ENCODE measurements at places on chromosomes 3 and 15.

GRCh38 chr15:87477737-87478686, 778.5 kb downstream of the NTRK3 start:
- DNase-seq, result no peak

GRCh38 chr3:187019542-187020072, 89.3 kb downstream of the ST6GAL1 start:
- DNase-seq, result no peak

DNA sequence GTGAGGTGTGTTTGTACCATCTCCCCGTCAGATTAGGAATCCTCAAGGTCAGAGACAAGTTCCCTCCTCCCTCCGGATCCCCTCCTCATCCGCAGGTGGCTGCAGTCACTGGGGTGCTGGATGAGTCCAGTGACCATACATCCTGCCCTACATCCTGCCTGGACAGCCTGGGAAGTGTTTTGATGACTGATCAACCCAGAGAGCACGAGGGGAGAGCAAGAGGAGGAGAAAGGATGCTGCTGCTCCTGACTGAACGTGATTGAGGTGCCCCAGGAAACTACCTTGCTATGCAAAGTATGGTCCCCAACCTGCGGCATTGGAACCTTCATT, 65.1 kb downstream of the SLC12A8 start:
- no peak for DNase-seq

GRCh38 chr3:74752290-74752689, 137.8 kb upstream of the CNTN3 start:
- no peak for DNase-seq

DNA sequence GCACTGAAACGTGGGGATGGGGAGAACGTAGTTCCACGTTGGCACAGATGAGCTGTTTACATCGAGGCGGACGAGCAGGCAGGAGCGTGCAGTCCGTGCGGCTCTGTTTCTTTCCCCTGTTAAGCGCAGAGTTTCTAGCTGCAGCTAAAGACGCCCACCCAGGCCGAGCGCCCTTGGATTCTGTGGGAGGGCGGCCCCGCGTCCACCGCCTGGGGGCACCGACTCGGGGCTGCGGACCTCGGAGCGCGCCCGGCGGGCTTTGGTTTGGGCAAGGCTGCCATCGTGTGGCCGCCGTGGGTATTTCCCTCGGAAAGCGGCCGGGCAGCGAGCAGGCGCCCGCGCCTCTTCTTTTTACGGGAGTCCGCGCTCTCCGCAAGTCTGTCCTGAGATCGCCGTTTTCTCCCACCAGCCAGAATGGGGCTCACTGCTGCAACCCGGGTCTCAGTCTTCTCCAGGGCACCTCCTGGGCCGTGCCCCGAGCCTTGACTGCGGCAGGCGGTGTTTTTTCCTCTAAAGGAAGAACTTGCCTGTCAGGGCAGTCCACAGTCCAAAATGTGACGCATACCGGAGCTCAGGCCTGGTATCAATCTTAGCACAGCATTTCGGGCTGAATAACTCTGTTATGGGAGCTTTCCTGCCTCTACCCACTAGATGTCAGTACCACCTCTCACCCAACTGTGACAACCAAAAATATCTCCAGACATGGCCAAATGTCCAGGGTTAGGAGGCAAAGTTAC, 219.9 kb upstream of the IGF1R start:
- peak; percentile 90 for DNase-seq

- DNase-seq, result no peak
Measured at GRCh38 chr3:45417930-45418847, 29.8 kb downstream of the LARS2 start.

DNA sequence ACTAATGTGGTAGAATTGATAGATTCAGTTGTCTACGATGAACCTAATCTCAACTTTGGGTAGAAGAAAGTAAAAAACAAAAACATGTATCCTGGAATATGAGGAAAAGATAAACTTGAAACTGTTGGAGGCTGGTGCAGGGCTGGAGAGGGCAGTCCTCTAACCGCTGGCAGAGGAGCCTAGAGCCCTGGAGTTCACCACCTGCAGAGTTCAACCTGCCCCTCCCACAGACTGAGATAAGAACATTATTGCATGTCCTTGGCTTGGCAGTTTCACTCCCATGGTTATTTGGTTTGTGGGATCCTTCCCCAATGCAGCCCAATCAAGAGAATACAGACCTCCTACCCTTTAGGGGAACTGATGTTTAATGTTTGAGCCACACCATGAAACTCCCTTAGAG, 53.2 kb upstream of the GATM start:
- no peak for DNase-seq

- DNase-seq, result no peak
Measured at GRCh38 chr3:135238236-135238830, 443.3 kb downstream of the EPHB1 start.

DNA sequence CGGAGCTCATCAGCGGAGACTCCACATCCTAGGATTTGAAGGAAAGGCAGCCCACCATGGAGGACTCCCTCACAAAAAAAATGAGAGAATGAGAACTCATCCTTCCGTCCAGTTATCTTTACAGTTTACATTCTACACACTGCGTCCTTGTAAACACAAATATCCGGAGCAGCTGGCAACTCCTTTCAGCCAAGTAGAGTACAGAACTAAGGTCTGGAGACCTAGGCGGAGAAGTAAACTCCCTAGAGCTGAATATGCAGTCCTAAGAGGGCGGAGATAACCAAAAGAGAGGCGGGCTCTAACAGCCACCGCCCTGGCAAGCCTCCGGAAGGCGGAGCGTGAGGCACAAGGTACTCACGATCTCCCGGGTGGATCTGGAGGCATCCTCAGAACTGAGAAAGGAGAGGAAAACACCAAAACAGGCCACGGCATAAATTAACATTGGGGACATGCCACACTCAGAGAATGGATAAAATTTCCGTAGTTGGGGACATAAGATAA, 924 bp upstream of the SIN3A start:
- peak; percentile 49 for DNase-seq

DNA sequence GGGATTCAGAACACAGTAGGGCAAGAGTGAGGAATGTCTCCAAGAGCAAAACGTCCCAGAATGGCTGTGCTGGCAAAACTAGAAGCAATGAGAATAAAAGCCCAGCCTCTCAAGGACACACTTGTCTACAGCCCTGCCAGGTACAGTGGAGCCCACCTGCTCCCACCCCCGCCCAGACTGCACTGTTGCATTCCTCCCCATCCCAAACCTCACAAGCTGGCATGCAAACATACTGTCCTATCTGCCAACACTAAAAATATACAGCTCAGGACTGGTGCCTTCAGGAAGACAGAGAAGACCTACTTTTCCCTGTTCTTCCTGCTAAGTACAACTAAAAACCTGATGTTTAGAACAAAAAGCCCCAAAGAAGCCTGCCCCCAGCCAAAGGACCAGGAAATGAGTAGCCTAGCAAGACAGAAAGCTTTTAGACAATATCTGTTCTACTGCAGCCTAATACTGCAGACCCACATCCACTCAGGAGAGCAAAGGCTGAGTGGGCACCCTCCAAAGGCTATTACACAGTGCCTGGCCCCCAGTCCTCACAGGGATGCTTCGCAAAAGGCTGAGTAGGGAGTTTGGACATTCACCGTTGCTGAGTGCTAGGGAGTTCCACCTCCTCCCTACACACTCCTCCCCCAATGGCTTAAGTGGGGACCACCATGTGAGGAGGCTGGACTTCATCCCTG, 13.5 kb downstream of the OCA2 start:
- DNase-seq, result no peak

- no peak for DNase-seq
Measured at GRCh38 chr15:68524753-68525584, 53.8 kb upstream of the CORO2B start.

DNA sequence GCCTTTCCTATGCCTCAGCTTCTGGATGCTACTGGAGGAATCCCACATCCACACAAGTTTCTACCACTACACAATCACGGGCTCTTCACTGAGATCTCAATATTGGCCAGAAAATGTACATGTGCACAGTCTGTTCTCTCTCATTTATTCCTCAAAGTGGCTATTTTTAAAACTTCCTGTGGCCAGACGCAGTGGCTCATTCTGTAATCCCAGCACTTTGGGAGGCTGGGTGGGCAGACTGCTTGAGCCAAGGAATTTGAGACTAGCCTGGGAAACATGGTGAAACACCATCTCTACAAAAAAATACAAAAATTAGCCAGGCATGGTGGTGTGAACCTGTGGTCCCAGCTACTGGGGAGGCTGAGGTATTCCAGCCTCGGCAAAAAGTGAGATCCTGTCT, 91.4 kb upstream of the PRTG start:
- DNase-seq, result no peak

DNA sequence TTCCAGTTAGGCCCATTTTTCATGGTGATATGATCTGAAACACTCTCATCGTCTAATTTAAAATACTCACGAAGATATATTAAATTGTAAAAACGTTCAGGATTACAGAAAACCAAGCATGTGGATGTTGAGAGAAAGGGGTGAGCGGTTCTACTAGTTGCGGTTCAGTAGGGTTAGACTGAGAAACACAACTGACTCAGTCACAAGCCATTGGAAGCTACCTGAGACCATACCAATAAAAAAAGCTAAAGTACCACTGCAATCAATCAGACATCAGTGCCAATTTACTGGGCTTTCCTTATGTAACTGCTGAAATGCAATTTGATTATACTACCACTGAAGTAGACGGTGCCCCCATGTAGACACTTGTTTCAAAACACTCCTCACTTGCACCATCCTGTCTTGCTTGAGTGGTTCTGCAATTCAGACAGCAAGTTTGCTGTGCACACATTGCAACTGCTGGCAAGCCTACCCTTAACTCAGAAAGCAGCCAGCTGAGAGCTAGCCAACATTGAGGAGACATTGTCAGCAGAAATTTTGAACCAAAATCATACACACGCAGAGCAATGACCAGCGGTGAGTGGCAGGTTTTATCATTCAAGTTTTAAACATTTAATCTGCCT, 368.7 kb upstream of the ARHGEF26 start:
- no peak for DNase-seq

- DNase-seq, result no peak
Measured at GRCh38 chr3:60206206-60206605, 1045.0 kb downstream of the FHIT start.

GRCh38 chr15:43134157-43134635, 810 bp downstream of the TMEM62 start:
- DNase-seq, result no peak

DNA sequence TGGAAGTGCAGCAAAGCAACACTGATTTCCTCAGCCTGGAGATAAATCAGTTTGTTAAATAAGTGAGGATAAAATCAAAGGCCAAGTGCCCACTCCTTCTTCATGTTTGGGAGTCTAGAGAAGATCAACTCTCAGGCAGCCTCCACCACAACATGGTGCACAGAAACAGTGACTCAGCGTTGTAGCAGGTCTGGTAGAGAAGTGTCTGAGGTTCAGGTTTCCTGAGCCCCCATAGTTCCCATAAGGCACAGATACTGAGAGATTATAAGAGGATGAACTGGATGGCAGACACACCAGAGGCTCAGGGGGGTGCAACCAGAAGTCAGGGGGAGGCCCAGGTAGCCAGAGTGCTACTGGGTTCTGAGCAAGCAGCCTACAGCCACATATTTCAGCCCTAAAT, 166.7 kb downstream of the FRMD5 start:
- no peak for DNase-seq

DNA sequence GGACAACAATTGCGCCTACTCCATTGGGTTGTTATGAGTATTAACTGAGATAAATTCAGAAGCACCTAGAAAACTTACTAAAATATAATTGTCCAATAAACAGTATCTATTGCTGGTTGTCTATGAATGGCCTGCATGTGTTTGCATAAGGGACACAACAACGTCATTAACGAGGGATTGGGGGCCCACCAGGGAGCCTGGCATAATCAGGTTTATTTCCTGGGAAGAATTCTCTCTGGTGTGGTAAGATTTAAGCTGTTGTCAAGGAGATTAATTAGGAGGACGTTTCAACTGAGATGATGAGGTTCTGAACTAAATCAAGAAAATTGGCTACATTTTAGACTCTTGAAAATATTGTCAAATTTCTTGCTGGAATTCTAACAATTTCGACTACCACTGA, 176.1 kb upstream of the CDIN1 start:
- no peak for DNase-seq

- no peak for DNase-seq
Measured at GRCh38 chr3:108590460-108590859, 938 bp downstream of the DZIP3 start.

- no peak for DNase-seq
Measured at GRCh38 chr15:87881026-87881425, 375.5 kb downstream of the NTRK3 start.

DNA sequence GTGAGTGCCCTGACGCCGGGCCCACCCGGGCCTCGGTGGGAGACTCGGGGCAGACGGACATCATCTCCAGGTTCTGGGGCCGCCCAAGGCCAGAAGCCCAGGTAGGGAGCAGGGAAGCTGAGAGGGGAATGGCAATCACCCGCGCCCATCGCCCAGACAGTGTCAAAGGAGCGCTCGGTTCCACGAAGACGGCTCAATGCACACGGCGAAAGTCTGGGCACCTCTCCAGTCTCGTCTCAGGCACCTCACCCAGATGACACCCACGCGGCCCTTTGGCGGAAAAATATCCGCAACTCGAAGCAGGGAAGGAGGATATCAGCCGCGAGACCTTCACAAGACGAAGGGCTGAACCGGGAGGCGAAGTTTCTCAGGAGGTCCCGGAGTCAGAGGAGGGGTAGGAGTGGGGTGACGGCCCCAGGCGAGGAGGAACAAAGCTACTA, 916 bp downstream of the IL17RD start:
- peak; percentile 33 for DNase-seq

DNA sequence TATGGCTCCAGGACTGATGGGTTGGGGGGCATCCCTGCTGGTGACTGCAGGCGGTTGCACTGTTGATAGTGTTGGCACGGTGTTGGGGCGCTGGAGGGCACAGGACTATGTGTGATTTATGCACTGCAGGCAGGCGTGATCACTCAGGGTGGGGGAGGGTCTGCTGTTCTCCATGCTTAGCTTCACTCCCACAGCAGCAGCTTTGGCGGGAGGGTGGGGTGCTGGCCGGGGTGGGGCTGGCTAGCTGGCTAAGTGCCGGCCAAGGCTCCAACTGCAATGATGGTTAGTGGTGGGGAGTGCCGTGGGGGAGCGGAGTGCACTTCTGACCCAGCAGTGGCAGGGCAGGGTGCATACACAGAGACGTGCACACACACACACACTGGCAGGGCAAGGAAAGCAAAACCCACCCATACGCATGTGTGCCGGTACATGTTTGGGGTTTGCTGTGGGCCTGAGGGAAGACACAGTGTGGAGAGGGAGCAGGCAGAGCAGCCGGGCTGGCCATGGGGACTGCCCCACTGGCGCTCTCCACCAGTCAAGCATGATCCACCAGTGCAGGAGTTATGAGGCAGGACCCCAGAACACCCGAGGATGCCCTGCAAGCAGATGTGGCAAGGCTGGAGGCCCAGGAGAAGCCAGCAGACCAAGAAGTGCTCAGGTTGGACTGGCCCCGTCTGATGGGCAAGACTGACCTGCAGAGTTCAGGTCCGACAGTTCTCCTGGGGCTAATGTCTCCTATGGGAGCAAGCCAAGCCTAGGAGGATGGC, 16.5 kb upstream of the FGF7 start:
- no peak for DNase-seq

GRCh38 chr3:52162250-52162872, 8.1 kb upstream of the POC1A start:
- no peak for DNase-seq

DNA sequence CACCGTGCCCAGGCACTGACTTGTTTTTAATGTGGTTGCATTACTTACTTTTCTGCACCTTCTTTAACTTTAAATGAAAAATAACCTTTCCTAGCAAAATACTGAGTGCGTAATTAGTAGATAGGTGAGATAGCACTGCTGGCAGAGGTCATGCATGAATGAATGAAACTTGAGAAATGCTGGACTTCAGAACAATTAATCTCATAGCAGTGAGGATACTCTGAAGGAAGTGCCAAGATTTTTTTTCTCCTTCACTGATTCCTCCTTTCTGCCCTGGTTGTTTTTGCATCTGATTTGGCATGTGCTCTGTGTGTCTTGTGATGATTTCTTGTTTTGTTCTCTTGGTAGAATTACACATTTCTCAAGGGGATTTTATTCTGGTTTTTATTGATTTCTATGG, 378.9 kb downstream of the PTPRG start:
- DNase-seq, result no peak
